ENCODE measurements at places on chromosomes 3 and 15. TPM values are rescaled to one million over a fixed set of nuclear protein-coding genes. Genes with fewer than 3 reads are reported as not detected.

GRCh38 chr3:64905906-64906410, 218.2 kb upstream of the ADAMTS9 start:
- DNase-seq = no peak

The RTP4 gene
- 7.3 TPM for total RNA-seq

GRCh38 chr3:71786551-71786950, 1.6 kb upstream of the PROK2 start:
- no peak for DNase-seq

DNA sequence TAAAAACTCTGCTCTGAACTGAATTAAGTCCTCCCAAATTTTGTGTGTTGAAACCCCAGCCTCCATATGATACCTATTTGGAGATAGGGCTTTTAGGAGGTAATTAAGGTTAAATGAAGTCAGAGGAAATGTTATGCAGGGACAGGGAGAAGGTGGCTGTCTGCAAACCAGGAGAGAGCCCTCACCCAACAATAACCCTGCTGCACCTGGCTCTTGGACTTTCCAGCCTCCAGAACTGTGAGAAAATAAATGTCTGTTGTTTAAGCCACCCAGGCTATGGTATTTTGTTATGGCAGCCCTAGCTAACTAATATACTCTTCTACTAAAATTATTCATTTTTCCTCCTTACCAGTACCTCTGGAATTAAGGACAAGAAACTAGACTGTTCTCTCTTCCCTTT, 79.5 kb downstream of the MEIS2 start:
- DNase-seq = no peak

- no peak for DNase-seq
Observed at GRCh38 chr3:17478673-17479072, 263.8 kb downstream of the TBC1D5 start.

Measured in hematopoietic multipotent progenitor cell (in vitro differentiated cells).